Panc1 (cell line): ENCODE measurements at places on chromosomes 1 and 21.

DNA sequence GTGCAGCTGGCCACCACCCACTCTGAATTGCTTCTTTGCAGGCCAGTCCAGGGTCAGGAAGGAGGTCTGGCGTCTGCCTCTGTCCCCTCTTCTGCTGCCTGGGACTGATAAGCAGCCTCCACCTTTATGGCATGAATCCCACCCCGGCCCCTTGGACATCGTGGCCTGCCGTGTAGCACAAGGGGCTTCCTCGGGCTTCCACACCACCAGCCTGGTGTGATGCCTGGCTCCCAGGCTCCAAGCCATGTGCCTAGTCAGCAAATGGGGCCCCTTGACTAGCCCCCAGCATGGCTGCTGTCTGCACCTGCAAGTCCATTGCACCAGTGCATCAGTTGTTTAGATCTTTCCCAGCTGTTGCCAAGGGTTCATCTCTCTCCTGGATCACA lies 9.9 kb upstream of the ARF1 start:
- no peaks in the 10 kb centered on the region for H3K36me3 ChIP-seq
- H3K4me3 ChIP-seq: no peak overlapping the region
- H3K4me1 ChIP-seq: no peaks in the 10 kb centered on the region

DNA sequence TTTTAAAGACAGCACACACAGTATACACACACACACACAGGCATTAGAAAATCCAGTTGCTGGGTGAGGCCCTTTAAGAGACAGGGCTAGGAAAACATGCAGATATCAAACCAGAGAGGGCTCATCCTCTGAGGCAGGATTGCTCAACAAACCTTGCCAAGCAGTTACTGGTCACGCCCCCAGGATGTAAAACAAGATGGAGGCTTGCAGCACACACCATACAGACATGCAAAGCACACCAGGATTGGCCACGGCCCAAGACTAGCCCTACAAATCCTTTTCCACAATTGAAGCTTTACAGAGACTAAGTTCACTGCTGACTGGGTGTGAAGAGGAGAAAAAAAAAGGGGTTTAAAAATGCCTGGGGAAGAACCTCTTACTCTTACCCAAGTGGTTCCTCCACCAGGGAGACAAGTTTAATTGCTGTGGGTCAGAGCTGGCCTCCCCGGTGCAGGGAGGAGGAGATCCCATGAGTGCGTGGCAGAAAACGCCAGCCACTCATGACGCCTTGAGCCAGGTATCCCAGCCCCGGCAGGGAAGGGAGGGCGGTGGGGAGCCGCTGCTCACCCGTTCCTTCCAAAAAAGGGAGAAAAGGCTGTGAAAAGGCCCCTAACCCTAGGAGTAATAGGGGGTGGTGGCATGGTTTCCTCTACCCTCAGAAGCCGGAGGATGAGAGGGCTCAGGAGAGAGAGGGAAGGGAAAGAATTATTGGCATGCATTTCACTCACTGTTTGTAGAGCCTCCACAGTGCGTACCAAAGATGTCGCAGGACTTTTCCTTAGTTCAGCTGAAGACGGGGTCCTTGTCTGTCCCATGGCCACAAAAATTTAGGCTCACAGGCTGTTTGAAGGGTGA lies 594.6 kb upstream of the ZP4 start:
- no peaks in the 10 kb centered on the region for H3K27me3 ChIP-seq
- peak overlapping the region; percentile 79 for H3K27ac ChIP-seq
- no peaks in the 10 kb centered on the region for H3K36me3 ChIP-seq
- no peak for DNase-seq
- no peaks in the 10 kb centered on the region; the same call in 1 of the 2 replicates for H3K4me1 ChIP-seq
- peak overlapping the region; percentile 76 for H3K4me3 ChIP-seq

- no peak within 1 kb of the TSS for H3K27ac ChIP-seq
- no peaks in the 10 kb centered on the region for H3K27me3 ChIP-seq
- H3K36me3 ChIP-seq: no peaks in the 10 kb centered on the region
- DNase-seq: no peak
Measured at GRCh38 chr1:2003541-2004131, at the start of gene CFAP74. Gene CFAP74 (minus strand): TSS chr1:2003786. CDS start chr1:1990956, 12,830 bp downstream.

DNA sequence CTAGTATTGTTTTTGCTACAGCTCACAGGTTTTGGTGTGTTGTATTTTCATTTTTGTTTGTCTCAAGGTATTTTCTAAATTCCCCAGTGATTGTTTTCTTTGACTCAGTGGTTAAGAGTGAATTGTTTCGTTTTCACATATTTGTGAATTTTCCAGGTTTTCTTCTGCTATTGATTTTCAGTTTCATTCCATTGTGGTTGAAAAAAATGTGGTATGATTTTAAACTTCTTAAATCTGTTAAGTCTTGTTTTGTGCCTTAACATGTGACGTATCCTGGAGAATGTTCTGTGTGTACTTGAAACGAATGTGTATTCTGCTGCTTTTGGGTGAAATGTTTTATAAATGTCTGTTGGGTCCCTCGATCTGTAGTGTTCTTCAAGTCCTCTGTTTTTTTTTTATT lies 117.9 kb downstream of the KIF26B start:
- H3K27me3 ChIP-seq: peaks cover 6% of the 10 kb centered on the region; the same call in 1 of the 2 replicates
- H3K4me1 ChIP-seq: no peaks in the 10 kb centered on the region
- DNase-seq: no peak
- no peaks in the 10 kb centered on the region for H3K36me3 ChIP-seq
- H3K4me3 ChIP-seq: no peak overlapping the region
- no peak overlapping the region for H3K27ac ChIP-seq

DNA sequence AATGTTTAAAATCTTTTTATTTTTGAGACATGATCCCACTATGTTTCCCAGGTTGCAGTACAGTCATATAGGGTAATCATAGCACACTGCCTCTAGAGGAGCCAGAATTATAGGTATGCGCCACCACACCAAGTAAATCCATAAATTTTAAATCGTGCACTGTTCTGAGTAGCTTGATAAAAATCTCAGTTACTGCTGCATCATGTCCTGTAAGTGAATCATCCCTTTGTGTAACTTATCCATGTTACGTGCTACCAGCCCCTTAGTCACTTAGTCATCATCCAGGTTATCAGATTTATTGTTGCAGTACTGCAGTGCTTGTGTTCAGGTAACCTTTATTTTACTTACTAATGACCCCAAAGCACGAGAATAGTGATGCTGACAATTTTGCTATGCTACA lies 1770.9 kb downstream of the BRINP3 start:
- H3K4me1 ChIP-seq: no peaks in the 10 kb centered on the region
- no peaks in the 10 kb centered on the region for H3K27me3 ChIP-seq
- no peak overlapping the region for H3K4me3 ChIP-seq
- no peak overlapping the region for H3K27ac ChIP-seq
- DNase-seq: peak; percentile 61
- no peaks in the 10 kb centered on the region for H3K36me3 ChIP-seq

DNA sequence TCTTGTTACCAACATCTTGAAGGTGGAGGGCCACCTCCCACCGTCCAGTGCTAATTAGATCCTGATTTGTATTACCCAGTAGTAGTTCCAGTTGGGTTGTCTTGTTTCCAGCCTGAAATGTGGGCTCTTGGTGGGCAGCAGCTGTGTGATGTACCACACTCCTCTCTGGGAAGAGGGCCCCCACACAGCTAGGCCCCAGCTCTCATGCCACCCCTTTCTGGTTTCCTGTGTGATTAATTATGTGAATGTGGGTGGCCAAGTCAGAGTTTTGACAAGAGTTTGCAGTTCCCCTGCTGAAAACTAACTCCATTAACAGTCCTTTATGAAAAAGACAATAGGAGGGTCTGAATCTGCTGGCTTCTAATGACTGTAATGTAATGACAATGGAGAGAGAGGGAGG lies 3.8 kb downstream of the HMGB4 start:
- no peaks in the 10 kb centered on the region for H3K4me1 ChIP-seq
- H3K27me3 ChIP-seq: no peaks in the 10 kb centered on the region; the same call in 1 of the 2 replicates
- H3K4me3 ChIP-seq: no peak overlapping the region
- no peak for DNase-seq

DNA sequence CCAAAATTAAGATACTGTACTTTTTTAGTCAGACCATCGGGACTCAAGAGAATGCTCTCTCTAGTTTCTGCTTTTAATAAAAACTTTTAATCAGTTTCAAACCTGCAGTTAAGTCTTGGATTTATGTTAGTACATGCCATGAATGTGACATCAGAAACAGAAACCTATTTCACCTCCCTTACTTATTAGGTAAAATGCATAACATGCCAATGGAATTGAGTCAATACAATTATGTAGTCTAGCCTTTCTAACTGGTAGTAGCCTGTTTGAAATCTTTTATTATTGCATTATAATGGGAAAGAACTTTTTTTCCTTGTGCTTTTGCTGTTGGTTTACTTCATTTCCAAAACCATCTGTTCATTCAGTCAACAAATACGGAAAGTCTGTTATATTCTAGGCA lies 4.8 kb downstream of the PHACTR4 start:
- no peaks in the 10 kb centered on the region for H3K27me3 ChIP-seq
- peaks cover 3% of the 10 kb centered on the region; the same call in 1 of the 2 replicates for H3K36me3 ChIP-seq
- no peak for DNase-seq
- H3K4me1 ChIP-seq: peaks cover 21% of the 10 kb centered on the region

GRCh38 chr1:9421533-9421873 lies 117.8 kb upstream of the SLC25A33 start:
- DNase-seq: no peak
- H3K36me3 ChIP-seq: no peaks in the 10 kb centered on the region
- no peak overlapping the region; the same call in 1 of the 2 replicates for H3K27ac ChIP-seq
- H3K27me3 ChIP-seq: no peaks in the 10 kb centered on the region
- H3K4me3 ChIP-seq: no peak overlapping the region
- H3K4me1 ChIP-seq: peaks cover 3% of the 10 kb centered on the region

GRCh38 chr1:96164053-96164452 lies 557.5 kb upstream of the PTBP2 start:
- H3K27ac ChIP-seq: no peak overlapping the region
- no peak overlapping the region for H3K4me3 ChIP-seq
- no peaks in the 10 kb centered on the region for H3K36me3 ChIP-seq
- DNase-seq: no peak
- no peaks in the 10 kb centered on the region for H3K27me3 ChIP-seq

DNA sequence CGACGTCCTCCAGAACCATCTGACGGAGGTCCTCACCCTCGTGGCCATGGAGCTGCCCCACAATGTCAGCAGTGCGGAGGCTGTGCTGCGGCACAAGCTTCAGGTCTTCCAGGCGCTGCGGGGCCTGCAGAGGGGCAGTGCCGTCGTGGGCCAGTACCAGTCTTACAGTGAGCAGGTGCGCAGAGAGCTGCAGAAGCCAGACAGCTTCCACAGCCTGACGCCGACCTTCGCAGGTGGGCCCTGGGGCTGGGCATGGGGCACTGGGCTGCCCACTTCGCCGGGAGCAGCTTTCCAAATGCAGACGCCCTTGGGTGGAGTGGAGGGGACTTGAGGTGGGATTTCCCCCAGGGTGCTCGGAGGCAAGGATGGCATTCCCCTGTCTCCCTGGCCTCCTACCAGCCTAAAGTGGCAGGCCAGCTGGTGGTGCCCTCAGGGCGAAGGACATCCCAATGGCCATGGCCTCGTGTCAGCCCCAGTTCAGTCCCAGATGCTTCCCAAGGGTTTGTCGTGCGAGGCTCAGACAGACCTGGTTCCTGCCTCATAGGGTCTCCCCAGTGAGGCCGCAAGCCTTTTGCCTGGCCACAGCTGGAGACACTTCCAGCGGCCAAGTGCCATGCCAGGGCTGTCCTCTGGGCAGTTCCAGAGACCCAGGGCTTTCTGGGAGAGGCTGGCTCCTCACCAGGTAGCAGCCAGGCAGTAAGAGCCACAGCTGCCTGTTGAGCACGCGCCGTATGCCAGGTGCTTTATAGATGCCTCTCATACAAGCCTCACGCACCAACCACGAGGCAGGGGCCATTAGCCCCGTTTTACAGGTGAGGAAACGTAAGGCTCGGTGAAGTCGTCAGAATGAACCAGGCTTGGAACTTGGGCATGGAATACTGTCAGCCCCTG lies 27.8 kb downstream of the H6PD start:
- H3K4me3 ChIP-seq: no peak overlapping the region
- H3K27me3 ChIP-seq: no peaks in the 10 kb centered on the region
- no peaks in the 10 kb centered on the region for H3K36me3 ChIP-seq
- H3K4me1 ChIP-seq: peaks cover 7% of the 10 kb centered on the region
- DNase-seq: no peak

DNA sequence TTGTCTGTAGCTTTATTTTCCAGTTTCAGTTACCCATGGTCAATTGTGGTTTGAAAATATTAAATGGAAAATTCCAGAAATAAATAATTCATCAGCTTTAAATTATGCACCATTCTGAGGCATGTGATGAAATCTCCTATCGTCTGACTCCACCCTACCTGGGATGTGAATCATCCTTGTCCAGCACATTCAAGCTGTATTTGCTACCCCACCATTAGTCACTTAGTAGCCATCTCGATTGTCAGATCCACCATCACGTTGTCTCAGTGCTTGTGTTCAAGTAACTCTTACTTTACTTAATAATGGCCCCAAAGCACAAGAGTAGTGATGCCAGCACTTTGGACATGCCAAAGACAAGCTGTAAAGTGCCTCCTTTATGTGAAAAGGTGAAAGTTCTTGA lies 4.0 kb downstream of the STPG1 start:
- no peak overlapping the region for H3K4me3 ChIP-seq
- DNase-seq: no peak
- H3K27ac ChIP-seq: no peak overlapping the region
- H3K36me3 ChIP-seq: no peaks in the 10 kb centered on the region
- no peaks in the 10 kb centered on the region for H3K27me3 ChIP-seq
- H3K4me1 ChIP-seq: peaks cover 14% of the 10 kb centered on the region; the same call in 1 of the 2 replicates

GRCh38 chr1:86085741-86086409 lies 70.7 kb downstream of the COL24A1 start:
- DNase-seq: no peak
- no peak overlapping the region for H3K4me3 ChIP-seq
- no peaks in the 10 kb centered on the region for H3K4me1 ChIP-seq
- H3K27me3 ChIP-seq: peaks cover under 1% of the 10 kb centered on the region; the same call in 1 of the 2 replicates

- no peaks in the 10 kb centered on the region for H3K36me3 ChIP-seq
- peaks cover 3% of the 10 kb centered on the region for H3K4me1 ChIP-seq
- no peak overlapping the region for H3K27ac ChIP-seq
- H3K27me3 ChIP-seq: no peaks in the 10 kb centered on the region
Measured at GRCh38 chr1:109248444-109248796, 919 bp upstream of the CELSR2 start.

GRCh38 chr21:39456665-39457064 lies 4.9 kb downstream of the SH3BGR start:
- no peak overlapping the region for H3K27ac ChIP-seq
- no peak overlapping the region for H3K4me3 ChIP-seq
- no peaks in the 10 kb centered on the region; the same call in 1 of the 2 replicates for H3K36me3 ChIP-seq
- no peaks in the 10 kb centered on the region for H3K27me3 ChIP-seq
- no peak for DNase-seq

DNA sequence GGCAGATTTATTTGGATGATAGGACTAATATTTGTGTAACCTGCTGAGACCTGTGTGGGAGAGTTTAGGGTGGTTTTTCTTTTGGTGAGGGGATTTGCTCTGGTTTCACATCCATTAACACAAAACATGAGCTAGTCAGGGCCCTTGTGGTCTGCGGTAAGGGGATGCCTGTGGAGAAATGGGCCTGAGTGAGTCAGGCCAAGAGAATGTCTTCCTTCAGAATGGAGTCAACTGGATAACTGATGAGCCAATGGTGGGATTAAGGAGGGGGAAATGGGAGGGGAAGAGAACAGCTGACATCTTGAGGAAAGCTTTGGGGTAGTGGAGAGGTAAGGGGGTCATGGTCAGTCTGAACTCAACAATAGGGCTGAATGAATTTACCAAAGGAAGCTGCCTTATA lies 13.9 kb downstream of the WNT2B start:
- no peaks in the 10 kb centered on the region for H3K36me3 ChIP-seq
- no peaks in the 10 kb centered on the region for H3K27me3 ChIP-seq
- H3K4me3 ChIP-seq: no peak overlapping the region
- no peaks in the 10 kb centered on the region for H3K4me1 ChIP-seq
- DNase-seq: no peak
- H3K27ac ChIP-seq: no peak overlapping the region

GRCh38 chr1:165738794-165739193 lies 29.9 kb downstream of the TMCO1 start:
- H3K4me3 ChIP-seq: no peak overlapping the region
- H3K27ac ChIP-seq: no peak overlapping the region
